NCI-H460 (cell line): ENCODE measurements at places on chromosomes 3 and 15.

DNA sequence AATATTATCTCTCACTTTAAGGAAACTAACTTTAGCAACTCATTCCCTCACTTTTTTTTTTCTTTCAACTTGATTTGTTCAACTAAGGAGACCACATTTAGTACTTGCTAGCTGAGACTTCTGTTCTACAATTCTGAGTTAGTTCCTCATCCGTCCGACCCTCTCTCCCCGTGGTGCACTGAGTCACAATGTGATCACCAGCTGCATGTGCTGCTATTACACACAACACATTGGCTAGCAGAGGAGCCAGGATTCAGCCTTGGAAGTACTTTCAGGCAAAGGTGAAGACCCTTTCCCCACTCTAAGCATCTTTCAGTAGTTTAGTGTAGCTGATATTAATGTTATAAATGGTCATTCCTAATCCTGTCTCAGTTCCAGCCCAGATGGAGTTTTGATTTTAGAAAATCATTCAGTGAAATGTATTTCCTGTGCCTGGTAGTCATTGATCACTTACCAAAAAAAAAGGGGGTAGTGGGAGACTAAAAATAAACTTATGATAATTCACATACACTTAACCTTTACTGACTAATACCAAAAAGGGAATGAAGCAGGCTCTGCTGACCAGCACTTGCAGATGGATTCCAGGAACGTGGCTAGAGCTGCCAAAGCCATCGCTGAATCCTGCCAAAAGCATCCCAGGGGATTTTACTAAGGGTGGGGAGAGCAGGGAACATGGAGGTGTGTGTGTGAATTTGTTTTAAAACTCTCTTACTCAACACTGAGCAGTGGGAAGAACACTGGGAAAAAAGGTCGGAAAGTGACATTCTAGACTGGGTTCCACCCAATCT lies 424.8 kb downstream of the LPP start:
- no peak for DNase-seq

DNA sequence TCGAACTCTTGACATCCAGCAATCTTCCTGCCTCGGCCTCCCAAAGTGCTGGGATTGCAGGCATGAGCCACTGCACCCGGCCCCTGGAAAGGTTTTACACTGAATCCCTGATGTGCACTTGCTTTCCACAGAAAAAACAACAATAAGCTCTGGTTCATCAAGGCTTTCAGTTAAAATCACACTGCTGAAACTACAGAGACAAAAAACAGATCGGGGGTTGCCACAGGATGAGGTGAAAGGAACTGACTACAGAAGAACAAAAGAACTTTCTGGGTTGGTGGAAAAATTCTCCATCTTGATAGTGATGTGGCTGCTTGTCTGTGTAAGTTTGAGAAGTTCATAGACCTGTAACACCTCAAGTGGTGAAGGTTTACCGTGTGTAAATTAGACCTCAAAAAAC lies 2.9 kb downstream of the RAB43 start:
- no peak for DNase-seq

DNA sequence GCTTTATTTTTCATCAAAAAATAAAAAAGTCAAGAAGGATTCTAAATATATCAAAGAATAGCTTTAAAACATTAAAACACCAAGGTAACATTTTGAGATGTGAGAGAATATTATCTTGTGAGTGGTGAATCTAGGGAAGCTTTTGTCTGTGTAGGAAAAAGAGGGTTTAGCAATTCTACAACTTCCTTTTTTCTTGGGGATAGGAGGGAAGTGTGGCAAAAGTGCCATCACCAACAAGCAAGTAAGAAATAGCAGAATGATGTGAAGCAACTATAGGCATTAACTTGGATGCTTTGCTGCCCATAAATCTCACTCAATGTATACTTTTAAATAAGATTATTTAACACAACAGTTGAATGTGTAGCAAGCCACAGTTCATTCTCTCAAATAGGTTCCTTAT lies 57.8 kb upstream of the SUCLG2 start:
- DNase-seq, result no peak

- no peak for DNase-seq
These were observed 332.3 kb downstream of the THSD4 start for GRCh38 chr15:71447328-71448250.

DNA sequence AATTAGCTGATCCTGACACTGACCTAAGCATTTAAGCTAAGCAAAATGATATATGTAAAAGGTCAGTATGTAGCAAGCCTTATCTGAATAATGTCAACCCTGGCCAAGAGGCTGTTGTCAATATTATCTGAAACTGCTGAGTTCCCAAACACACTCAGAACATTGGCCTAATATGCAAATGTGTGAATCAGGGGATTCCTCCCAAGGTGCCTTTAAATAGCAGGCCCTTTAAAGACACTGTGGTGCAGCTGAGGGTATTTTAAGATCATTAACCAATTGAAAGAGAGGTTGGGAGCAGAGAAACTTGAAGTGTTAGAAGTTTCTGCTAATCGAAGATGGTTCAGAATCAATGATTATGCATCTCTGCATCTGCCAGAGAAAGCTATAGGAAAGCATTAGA lies 207.0 kb downstream of the NTRK3 start:
- DNase-seq, result no peak

GRCh38 chr3:57160765-57161538 lies 4.2 kb downstream of the IL17RD start:
- no peak for DNase-seq

DNA sequence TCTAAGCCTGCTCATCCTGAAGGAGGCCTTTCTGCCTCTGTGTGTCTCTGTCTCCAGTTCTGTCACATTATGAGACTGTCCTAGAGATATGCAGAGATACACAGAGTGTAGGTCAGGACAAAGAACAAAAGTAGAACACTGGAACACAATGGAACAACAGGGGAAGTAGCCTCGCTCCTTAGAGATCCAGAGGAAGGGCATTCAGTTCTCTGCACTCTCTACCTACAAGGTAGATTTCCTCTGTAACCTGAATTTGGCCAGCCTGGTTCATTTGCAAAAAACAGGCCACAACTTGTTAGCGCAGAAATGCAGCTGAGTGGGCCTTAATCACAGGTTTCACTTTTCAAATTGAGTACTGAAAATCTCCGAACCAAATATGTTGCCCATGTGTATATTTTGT lies 19.4 kb downstream of the NEK10 start:
- DNase-seq, result no peak

DNA sequence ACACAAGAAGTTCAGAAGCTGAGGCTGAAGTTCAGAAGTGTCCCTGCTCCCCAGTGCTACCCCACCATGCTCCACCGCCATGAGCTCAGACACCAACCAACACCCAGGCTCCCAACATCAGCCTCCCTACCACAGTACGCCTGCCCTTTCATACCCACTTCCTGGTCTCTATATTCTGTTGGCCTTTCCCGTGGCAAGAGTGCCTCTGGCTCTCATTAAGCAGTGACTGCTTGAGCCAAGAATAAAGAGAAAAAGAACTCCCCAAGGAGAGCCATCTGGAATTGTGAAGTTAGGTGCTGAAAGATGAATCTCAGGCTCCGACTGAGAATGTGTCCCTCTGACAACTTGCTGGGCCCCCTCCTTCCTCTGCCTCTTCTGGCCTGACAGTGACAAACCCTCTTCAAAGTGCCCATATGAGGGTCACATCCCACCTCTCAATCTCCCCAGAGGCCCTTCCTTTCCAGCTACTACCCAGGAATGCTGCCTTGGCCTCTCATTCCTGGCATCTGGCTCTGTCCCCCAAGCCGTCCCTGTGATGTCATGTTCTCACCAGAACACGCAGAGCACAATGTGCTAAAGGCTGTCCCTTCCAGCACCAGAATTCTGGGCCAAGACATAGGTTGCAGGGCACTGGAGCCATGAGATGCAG lies 306.8 kb downstream of the NTRK3 start:
- DNase-seq, result no peak

DNA sequence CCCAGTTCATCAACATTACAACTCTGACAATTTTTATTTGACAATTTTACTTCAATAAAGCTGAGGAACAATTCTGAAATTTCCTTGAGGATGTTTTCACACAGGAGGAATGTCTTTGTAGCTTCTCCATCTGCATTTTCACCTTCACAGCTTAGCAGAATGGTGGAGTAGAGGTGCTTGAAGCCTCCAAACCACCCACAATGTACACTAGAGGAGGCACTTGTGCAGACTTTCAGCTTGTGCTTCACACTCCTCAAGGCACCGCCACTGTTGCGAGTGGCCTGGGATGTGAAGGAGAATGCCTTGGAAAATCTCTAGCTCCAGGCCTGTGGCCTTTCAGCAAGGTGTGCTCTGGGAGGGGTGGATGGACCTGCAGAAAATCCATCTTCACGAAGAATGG lies 181.9 kb downstream of the EPHB1 start:
- no peak for DNase-seq

DNA sequence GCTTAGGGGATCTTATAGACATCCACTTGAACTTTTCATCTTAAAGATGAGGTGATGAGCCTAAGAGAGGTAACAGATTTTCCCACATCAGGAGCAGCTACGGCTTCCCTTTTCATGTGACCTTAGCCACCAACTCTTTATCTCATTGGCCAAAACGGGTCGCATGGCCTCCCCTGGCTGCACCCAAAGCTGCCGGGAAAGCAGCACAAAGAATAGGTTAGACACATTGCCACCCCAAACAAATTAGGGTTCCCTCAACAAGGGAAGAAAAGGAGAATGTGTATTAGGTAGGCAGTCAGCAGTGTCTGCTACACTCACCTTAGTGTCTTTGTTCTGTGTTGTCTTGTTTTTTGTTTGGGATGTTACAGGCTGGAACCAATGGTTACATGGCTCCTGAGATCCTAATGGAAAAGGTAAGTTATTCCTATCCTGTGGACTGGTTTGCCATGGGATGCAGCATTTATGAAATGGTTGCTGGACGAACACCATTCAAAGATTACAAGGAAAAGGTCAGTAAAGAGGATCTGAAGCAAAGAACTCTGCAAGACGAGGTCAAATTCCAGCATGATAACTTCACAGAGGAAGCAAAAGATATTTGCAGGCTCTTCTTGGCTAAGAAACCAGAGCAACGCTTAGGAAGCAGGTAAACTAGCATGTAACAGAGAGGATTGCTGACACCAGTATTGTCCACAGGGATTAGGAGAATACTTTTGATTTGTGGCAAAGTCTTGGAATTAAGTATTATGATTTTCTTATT lies 44.2 kb downstream of the GRK7 start:
- no peak for DNase-seq

DNA sequence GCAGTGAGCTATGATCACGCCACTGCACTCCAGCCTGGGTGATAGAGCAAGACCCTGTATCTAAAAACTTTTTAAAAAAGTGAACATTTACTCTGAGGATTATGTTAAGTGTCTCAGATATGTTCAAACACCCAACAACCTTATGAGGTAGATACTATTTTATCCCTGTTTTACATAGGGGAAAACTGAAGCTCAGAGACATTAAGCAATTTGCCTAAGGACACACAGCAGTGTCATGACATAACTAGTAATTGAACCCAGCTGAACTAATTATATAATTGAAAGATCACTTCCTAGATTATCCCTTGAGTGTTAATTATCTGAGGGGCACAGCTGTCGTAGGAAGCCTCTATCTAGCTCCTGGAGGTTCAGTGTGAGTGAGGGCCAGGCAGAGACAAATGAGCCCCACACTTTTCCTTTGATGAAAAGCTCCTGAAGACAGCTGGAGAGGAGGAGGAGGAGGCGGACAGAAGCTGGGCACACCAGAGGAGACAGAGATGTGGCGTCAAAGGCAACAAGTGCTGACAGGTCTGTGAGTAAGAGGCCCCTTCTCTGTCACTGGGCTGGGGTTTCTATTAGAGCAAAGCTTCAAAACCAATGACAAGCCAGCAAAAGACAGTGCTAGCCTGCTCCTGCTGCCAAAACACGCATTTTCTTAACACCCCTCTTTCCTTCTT lies 20.5 kb downstream of the TRH start:
- no peak for DNase-seq

DNA sequence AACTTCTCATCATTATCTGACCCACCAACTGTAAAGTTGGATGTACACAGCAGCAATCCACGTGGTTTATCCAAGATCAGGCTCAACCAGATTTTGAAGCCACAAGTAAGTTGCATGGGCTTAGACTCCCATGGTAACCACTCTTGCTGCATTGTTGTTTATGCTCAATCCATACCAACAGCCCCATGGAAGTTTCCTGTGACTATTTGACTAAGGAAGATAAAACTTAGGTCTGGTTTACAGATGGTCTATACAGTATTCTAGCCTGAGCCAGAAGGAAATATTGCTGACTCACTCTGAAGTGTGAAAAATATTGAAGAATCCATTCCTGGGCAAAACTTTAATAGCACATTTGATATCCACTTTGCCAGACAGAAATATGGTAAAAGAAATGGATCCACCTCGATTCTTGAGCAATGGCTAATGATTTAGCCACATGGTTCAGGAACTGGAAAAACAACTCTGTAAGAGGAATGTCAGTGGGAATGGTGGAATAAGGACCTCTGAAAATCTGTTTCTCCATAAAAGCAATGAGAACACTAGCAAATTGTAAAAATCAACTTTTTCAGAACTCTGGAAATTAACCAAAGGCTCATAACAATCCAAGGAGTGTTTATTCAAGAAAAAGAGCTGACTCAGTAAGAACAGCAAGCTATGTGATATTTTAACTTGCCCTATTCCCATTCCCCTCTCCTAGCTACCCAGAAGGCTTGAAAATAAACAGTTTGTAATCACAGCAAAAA lies 162.9 kb upstream of the STT3B start:
- DNase-seq, result no peak

DNA sequence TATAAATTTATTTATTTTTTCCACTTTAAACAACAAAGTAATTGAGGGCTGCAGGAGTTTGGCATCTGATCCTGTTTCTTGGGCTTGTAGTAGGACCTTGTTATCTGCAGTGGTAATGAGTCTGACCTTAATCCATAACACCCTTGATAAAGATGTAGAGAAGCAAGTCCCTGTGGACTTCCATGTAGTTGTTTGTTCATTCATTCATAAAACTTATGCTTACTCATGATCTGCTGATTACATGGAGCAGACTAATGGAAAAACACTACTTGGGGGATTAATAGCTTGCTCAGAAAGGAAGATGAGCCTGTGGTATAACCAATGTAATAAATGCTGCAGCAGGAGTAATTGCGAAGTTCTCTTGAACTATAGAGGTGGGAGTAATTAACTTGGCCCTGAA lies 271.5 kb upstream of the TBL1XR1 start:
- DNase-seq, result no peak

DNA sequence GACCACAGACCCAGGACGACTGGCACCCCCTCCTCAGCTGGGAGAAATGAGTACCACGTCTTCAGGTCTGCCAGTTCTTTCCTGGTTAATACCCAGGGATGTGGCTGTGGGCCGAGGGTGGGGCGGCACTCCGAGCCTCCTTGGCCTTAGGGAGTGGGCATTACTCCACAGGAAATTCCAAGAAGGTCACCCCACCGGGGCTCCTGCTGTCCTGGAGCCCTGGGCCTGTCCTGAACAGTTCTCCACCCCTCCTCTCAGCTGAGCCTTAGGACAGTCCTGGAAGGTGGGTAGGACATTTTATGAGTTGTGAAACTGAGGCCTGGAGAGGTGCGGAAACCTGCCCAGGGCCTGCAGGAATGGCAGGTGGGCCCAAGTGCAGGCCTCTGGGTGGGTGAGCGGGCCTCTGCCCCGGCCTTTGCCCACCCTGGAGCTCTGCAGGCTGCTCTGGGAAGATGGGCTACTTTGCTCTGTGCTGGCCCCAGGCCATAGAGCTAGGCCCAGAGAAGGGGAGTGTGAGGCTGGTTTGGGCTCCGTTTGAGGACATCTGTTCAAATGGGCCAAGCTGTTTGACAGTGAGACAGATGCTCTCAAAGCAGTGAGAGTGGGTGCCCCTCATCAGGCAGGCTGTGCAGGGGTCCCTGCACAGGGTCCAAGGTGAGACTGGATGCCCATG lies 103.1 kb downstream of the TMEM266 start:
- DNase-seq, result no peak
